ENCODE measurements at places on chromosomes 7 and 10.

DNA sequence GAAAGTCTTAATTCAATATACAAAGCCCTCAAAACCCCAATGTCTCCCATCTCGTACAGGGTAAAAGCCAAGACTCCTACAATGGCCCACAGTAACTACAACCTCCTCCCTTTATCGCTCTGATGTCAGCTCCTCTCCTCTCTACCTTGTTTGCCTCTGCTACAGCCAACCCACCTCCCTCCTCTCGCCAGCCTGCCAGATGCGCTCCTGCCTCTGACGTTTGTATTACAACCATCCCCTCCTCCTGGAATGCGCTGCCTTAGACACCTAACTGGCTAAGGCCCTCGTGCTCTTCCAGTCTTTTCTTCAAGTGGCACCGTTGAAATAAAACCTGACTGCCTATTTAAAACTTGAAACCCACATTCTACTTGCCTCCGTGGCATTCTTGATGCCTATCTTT is 115.3 kb upstream of the MYO3A start:
- no peak for DNase-seq

- DNase-seq = no peak
Observed at GRCh38 chr7:150450491-150451001, at the start of gene GIMAP8. Gene GIMAP8 (plus strand): TSS chr7:150450630. CDS start chr7:150466699, 16,069 bp downstream.

GRCh38 chr7:114759347-114760062 is 162.4 kb upstream of the MDFIC start:
- no peak for DNase-seq

GRCh38 chr7:148623586-148624282 is 33.2 kb downstream of the C7orf33 start:
- peak; percentile 81 for DNase-seq

DNA sequence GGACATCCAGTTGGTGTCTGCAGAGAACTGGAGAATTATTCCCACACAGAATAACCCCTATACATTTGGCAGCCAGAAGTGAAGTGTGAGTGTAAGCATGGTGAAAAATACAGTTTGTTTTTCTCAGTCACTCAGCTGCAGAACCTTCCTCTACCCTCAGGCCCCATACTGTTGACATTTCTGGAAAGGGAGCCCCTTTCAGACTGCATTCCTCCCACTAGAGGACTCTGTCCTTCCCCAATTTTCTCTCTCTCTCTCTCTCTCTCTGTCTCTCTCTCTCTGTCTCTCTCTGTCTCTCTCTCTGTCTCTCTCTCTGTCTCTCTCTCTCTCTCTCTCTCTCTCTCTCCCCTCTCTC is 86.8 kb upstream of the STEAP1B start:
- DNase-seq = no peak

DNA sequence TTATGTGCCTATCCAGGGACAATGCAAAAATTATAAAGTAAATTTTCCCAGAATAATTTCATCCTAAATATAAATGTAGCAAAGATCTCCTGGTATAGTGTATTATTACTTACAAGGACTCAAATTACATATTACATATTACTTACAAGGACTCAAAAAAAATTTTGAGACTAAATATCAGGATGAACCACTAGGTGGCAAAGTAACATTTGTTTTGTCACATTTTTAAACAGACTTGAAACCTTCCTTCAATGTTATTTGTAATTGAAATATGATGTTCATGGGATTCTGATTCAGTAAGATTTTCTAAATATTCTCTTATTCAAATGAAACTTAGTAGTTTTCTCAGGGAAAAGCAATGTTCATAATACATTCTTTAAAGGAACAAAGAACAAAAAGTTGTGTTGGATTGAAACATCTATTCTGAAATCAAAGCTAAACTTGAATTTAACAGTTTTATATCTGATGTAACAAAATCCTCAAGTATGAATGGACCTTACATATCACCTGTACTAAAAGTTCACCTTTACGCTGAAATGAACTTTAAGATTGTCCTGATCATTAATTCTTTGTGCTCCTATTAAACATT is 74.3 kb upstream of the GNAI1 start:
- peak; percentile 67 for DNase-seq

GRCh38 chr7:45582868-45583277 is 8.7 kb downstream of the ADCY1 start:
- DNase-seq = no peak

- DNase-seq = peak; percentile 25
Observed at GRCh38 chr7:82677493-82677892, 233.9 kb upstream of the CACNA2D1 start.

- no peak for DNase-seq
Observed at GRCh38 chr10:117364110-117364960, 10.9 kb downstream of the PDZD8 start.

DNA sequence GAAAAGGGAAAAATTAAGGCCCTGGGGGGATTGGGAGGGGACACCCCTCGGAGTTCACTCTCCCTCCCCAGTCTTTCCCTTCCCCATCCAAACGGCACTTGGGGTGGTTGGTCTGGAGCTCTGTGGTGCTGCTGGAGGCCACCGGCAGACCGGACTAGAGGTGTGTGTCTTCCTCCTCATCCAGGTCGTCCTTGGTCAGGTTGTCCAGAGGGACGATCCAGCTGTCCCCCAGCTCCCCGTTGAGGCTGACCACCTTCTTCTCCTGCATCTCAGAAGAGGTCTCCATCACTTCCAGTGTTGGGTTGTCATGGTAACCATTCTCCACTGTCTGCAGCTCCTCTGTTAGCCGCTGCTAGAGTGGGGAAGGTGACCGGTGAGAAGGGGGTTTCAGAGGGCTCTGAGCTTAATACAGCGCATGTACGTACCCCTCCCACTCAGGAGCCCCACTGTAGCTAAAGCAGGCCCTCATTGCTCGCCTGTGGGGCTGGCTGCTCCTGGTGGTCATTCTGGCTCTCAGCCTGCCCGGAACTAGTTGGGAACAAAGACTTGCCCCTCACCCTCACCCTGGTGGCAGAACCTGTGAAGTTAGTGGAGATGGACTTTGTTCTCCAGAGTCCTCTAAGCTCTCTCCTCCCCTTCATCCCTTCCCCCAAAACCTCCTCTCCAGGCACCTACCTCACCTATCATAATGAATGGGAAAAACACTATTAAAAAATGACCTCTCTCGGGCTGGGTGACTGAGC is 52.1 kb downstream of the PODXL start:
- no peak for DNase-seq

DNA sequence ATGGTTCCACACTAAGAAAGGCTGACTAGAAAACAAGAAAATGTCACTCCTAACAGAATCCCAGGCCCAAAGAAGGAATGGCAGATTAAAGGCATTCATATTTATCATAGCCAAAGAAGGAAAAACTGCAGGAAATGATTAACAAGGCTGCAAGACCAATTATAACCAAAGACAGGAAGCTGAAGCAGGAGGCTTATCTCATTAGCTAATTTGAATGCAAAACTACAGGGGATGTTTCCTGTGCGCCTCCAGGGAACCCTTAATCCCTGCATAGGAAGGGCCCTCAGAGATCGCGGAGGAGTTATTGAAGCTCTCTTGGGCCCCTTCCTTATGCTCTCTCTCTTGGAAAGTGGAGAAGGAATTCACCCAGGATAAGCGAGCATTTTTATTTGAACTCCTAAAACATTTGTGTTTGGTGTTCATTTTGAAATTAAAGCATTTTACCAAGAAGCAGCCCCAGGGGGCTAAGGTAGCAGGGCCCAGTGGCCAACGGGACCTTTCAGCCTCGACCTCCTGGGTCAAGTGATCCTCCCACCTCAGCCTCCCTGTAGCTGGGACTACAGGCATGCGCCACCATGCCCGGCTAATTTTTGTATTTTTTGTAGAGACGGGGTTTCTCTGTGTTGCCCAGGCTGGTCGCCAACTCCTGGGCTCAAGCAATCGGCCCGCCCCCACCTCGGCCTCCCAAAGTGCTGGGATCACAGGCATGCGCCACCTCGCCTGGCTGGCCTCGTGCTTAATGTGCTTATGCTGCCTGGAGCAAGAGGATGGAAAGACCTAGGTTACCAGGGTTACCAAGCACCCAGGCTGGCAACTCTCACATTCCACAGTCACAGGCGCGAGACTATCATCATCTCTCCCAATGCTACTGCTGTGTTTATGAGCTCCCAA is 24.1 kb upstream of the PROSER2 start:
- peak; percentile 60 for DNase-seq

- DNase-seq = no peak
Observed at GRCh38 chr10:85231534-85232270, 903.3 kb downstream of the CCSER2 start.

GRCh38 chr10:43215758-43216455 is 51.0 kb downstream of the RASGEF1A start:
- DNase-seq = no peak

DNA sequence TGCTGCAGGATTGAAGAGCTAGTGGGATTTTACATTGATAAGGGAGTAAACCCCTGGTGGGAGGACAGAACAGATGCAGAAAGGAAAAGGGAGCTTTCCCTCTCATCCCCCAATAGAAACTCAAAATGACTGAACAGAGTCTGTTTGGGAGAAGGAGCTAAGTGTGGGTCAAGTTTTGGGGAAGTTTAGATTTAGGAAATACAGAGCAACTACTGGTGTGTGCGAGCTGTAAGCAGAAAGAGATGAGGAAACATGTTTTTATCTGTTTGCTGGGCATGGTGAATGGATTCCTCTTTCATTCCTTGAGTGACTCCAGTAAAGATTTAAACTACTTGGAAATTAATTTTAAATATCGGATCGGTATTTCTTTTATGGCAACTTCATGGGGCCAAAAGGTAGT is 132.7 kb downstream of the AOAH start:
- no peak for DNase-seq

- no peak for DNase-seq
Observed at GRCh38 chr7:51005074-51005473, 222.4 kb upstream of the GRB10 start.

DNA sequence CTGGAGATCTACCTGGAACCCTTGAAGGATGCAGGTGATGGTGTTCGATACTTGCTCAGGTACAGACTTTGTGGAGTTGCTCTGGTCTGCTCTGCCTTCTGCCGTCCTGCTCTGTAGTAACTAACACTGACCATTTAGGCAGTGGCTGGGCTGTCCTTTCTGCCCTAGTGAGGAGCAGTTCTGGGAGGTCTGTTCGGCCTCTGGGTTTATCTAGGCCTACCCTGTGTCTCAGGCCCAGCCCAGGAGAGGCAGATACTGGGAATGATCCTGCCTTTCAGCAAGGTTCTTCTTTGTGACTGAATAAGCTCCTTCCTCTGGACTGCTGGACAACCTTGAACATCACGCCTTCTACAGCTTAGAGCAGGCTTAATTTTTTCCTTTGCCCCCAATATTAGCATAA is 1.7 kb downstream of the ZFYVE27 start:
- no peak for DNase-seq

DNA sequence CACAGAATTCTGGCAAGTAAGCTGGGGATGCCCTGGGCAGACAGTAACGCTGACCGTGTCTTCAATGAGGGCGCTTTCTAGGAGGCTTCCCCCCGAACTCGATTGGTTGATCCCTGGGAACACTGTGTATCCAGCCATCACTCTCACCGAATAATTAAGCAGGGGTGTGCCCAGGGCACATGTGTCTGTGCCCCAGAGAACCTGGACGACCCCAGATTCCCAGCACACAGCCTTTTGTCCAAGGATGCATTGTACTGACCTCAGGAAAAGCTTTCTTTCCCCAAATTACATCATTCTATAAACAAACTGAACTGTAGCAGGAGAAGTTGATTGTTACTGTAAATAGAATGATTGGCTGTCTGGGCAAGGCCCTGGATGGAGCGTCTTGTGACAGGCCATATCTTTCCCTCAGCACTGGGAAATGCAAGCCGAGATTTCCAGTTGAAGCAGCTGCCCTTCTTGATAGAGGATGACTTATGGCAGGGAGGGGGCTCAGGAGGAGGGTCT is 6.6 kb upstream of the DEPP1 start:
- no peak for DNase-seq

- DNase-seq = peak; percentile 75
Observed at GRCh38 chr10:62454687-62455397, 80.7 kb downstream of the ZNF365 start.

DNA sequence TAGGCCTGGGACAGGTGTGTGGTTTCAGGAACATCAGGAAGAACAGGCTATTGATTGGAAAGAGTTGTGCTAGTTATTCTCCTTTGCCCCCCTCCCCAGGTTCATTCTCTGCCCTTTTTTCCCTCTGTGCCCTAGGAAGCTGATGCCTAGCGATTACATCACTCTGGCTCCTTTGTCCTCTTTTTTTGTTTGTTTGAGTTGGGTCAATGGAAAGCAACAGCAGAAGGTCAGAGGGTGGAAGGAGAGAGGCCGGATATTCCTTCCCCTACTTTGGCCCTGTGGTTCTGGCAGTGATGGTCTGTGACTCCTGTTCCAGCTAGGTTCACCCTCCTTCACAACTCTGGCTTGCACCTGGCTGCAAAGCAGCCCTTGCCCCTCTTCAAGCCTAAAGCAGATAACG is 18.9 kb downstream of the LOXL4 start:
- DNase-seq = no peak

- no peak for DNase-seq
Observed at GRCh38 chr10:63483983-63484382, 18.2 kb upstream of the JMJD1C start.

DNA sequence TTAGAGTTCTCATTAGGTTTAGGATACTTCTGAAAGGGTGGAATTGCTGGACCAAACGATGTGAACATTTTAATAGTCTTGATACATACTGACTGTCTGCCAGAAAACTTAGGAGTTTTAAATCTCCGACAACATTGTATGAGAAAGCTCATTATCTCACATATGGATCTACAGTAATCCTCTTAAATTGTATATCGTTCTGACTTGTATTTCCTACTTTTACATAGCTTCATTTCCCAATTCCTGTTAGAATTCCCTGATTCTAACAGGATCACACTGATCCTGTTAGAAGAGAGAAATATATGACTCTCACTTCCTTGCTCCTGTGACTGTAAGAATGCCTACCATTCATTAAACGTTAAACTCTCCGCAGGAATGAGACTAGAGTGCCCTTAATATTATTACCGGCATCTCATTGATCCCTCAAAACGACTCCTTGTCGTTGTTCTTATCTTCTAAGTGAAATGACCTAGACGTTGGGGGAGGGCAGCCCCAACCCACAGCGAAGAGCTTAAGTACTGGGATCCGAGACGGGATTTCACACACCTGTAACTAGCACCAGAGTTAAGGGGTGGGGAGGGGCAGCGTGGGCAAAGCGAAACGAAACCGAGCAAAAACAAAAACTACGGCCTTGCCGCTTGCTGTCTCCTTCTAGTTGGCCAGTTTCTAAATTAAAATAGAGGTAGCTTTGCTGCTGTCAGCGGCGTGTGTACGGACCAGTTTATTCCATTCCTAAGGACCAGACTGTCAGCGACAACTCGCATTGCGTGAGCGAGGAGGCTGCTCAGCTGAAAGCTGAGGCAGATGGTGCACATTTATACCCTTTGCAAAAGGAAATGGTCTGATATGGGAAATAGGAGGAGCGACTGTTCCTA is 678 bp upstream of the TMEM106B start:
- DNase-seq = peak; percentile 5

- DNase-seq = peak; percentile 35
Observed at GRCh38 chr7:76512941-76513816, 2.8 kb downstream of the UPK3B start.

- DNase-seq = peak; percentile 92
Observed at GRCh38 chr7:116528008-116528789, 3.4 kb downstream of the CAV1 start.

DNA sequence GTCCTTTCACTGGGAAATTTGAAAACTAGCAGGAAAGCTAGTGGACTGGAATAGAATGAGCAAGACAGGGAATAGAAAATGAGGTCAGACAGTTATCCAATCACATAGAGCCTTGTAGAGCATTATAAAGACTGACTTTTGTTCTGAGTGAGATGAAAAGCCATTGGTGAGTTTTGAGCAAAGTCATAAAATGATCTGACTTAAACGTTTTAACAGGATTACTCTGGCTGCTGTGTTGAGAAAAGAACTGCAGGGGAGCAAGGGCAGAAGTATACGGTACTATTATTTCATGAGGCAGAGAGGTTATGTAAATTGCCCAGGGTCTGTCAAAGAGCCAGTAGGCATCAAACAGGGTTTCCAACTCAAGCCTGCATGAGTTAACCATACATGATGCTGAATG is 393.4 kb downstream of the TFEC start:
- DNase-seq = no peak
